ENCODE measurements at places on chromosomes 2 and 18.

GRCh38 chr2:98502556-98503335, 58.1 kb downstream of the INPP4A start:
- DNase-seq: no peak

DNA sequence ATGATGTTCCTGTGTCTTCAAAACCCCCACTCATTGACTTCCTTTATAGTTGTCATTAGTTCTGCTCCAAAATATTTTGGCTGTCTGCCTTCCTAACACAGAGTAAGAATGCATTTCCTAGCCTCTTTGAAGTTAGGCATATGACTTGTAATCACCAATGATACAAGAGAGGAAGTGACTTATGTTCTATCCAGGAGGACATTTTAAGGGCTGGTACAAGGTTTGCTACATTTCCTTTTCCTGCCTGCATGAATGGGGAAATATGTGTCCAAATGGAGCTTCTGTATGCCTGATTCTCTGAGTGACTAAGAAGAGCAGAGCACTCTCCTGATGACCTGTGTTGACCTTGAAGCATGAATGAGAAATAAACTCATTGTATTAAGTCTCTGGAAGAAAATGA, 115.1 kb downstream of the PLCL1 start:
- DNase-seq: no peak

- no peak for DNase-seq
Measured at GRCh38 chr2:46351750-46352138, 54.5 kb downstream of the EPAS1 start.

DNA sequence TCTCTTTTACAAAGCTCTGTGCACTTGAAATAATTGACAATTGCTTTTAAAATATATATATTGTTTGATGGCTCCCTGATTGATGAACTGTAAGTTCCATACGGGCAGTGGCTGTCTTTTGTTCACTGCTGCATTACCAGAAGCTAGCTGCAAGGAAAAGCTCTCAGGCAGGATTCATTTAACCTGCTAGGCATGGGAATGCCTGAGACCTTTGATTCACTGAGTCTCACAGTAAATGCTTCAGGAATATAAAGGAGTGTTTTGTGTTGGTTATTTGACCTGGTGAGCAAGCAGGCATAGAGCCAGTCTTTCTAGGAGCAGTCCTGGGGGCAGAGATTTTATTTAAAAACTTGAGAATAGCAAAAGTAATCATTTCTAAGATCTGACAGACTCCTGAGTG, 193.2 kb upstream of the ITGA4 start:
- DNase-seq: no peak

DNA sequence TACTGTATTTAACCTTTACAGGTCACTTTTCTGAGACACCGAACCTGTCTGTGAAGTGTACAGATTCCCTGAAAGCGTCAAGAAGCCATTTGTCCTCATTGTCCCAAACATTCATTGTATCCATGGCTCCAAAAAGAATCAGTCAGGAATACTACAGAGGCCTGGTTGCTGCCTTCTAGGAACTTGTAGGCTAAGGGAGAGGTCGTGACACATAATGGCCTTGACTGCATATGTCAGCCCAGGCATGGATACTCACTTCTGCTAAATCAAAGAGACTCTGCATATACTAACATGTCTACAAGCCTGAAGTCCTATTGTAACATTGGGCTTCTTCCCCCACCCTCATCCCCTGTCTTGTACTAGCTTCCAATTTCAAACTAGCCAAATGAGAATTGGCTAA, 40.2 kb downstream of the ONECUT2 start:
- no peak for DNase-seq

- no peak for DNase-seq
Measured at GRCh38 chr2:207624185-207625013, 795 bp downstream of the METTL21A start.

- no peak for DNase-seq
Measured at GRCh38 chr2:37944268-37944667, 19.2 kb downstream of the RMDN2 start.

DNA sequence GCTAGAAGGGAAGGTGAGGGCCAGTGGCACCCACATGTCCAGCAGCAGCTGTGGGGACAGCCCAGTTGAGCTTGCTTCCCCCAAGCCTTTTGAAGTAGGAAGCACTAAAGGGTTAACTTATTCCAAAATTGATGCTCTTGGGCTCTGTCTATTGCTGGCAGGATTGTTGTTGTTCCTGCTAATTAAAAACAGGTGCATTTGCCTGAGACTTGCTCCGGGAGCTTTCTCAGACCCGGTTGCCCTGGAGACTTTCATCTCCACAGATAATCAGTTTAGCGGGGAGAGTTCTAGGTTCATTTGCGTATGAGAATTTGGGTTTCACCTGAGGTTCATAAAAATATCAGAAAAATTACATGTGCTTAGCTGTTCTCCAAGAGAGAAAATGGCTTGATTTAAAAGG, 277.3 kb downstream of the LRATD1 start:
- no peak for DNase-seq

DNA sequence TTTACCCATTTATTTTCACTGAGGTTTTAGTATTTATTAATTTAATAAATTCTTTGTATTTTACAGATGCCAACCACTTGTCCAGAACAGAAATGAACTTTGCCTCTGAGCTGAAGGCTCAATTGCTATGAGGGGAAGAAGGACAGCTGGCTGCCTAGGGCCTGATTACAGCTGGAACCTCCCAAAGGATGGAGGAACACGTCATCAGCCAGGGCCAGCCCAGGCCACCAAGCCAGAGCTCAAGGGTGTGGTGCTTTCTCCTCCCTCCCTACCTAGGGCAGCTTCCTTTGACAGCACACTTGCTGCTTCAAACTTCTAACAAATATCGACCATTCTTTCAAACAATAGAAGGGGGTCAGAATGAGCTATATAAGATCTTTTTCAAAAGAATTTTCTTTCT, 19.7 kb upstream of the RIOK3 start:
- DNase-seq: no peak

- no peak for DNase-seq
Measured at GRCh38 chr2:120509991-120510735, 164.2 kb downstream of the INHBB start.

DNA sequence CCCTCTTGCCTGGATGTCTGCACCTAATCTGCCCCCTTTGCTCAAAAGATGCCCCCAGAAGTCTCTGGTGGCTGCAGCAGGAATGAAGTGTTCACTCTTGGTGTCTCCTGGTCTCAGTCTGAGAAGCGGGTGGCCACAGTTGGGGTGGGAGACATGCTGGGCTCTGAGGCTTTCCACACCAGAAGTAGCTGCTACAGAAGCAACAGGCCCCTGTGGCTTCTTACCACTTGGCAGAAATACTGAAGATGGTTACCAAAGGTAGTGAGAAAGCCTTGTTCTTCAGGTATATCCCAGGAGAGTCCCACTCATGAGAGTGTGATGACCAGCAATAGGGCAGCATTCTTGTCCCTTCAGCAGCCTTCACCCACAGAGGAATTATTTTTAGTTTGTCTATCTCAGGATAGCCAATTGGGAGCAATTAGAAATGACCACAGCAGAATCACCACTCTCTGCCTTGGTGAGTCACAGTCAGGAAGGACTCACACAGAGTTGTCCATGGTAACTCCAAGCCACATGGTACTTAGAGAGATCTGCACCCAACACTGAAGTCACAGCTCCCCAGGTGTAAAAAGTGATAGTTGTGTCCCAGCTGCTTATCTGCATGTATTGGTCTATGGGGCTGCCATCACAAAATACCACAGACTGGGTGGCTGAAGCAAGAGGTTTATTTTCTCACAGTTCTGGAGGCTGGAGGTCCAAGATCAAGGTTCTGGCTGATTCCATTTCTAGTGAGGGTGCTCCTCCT, 169.8 kb upstream of the ID2 start:
- no peak for DNase-seq

DNA sequence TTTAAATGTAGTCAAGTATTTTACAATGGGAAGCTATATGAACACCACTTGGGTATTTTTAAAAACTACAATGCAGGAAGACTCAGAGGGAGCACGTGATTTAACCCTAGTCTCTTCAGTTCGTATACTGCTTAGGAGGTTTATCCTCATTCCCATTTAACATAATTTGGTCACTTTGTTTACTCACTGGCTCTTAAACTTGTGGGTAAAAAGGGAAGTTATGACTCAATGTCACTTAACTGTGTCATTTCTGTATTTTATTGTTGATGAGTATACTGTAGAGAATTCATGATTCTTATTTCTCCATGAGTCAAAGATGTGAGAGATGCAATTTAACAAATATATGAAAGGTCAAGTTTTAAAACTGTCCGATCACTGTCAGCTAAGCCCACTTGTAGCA, 48.2 kb downstream of the SLC66A3 start:
- DNase-seq: no peak

- no peak for DNase-seq
Measured at GRCh38 chr2:101682311-101682710, 15.2 kb upstream of the MAP4K4 start.

- no peak for DNase-seq
Measured at GRCh38 chr2:213763354-213763753, 479.1 kb downstream of the SPAG16 start.

DNA sequence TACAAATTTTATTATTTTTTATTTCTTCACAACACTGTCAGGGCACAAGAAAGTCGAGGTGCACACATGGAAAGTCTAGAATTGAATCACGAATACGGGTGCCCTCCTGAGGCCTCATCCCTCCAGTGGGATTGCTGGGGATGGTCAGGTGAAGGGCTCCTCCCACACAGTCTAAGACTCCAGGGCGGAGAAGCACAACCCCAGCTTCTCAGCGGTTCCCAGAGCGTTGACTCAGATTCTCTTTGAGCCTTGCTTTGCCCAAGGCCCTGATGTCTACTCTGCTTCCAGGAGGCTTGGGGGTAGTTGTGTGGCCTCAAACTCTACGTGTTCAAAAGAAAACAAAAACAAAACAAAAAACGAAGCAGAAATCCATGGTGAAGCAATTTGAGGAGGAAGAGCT, 108.4 kb downstream of the LYPD6B start:
- no peak for DNase-seq

- no peak for DNase-seq
Measured at GRCh38 chr18:10727477-10727876, 201.7 kb downstream of the NAPG start.

DNA sequence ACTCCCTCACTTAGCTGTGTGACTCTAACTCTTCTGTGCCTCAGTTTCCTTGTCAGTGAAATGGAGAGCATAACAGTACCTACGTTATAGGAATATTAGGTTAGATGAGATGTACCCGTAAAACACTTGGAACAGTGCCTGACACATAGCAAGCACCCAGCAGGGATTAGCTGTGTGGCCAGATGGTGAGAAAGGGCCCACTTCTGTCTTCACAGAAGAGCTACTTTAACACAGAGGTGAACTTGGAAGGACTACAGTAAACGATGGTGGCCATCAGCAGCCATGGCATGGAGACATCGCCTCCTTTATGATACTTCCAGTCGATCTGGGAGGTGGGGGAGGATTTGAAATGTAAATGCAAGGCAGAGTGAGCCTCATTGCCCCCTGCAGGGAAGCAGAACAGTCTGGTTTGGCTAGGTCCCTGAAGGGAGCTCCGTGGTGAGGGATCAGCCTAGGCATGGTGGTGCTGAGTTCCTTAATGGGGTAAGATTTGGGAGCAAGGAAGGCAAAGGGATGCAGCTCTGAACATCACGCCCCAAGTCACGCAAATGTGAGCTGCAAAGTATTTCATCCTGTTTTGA, 101.7 kb upstream of the ALPP start:
- no peak for DNase-seq

DNA sequence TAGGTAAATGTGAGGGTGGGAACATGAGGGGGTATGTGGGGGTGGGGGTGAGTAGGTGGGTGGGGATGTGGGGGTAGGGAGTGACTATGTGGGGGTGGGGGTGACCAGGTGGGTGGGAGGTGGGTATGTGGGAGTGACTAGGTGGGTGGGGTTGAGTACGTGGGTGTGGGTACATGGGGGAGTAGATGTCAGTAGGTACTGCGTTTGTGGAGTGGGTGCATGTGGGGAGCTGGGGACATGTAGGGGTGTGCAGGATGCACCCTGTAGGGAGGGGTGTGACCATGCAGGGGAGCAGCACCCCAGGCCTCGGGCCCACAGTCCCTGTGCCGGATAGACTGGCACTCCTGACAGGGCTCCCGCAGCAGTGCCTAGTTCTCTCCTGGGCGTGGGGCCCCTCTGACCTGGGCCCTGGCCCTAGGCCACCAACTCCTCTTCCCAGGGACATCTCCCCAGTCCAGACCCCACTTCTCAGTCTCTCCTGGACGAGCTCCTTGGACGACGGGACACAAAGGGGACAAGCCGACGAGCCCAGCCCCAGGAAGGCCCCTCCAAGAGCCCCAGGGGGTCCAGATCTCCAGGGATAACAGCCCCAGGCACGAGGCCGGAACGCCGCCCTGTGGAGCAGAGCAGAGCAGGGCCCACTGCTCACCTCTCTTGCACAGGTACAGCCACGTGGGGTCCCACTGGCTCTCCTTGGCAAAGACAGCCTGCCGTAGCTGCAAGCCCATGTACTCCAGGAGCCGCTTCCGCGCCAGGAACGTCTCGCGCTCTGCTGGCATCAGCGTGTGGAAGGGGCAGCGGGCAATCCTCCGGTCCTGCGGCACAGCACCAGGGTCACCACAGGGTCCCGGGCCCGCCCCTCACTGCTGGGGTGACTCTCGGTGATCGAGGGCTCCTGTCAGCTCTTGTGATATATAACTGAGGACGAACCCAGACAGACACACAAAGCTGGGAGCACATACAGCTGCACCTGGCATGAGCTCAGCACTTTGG, 58.2 kb downstream of the ANKMY1 start:
- DNase-seq: no peak

DNA sequence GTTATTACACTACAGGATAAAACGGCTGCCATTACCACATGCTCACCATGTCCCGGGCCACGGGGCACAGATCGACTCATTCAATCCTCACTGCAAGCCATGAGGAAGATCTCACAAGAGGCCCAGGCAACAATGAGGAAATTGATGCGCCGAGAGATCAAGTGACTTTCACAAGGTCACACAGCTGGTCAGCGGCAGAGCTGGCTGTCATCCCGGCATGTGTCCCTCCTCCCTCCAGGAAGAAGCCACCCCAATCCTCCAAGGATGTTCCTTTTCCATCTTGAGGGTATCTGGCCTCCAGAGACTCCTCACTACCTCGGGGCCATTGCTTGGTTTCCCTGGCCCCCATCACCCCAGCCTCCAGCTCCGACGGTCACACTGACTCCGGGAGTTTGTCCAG, 65.3 kb upstream of the GLI2 start:
- no peak for DNase-seq

Data from GM12891 (cell line).